Inflammatory macrophage treated with lipopolysaccharide for 4 hours (primary cell): ENCODE measurements at places on chromosomes 2 and 18.

GRCh38 chr2:74525717-74526648 is at the start of gene DQX1:
TSS of gene DQX1 (minus strand) at chr2:74526231. CDS start at chr2:74525729, 502 bp downstream.
- DNase-seq, result peak; percentile 73

- DNase-seq, result no peak
Observed at GRCh38 chr2:40256008-40256407, 195.9 kb downstream of the SLC8A1 start.

- DNase-seq, result no peak
Observed at GRCh38 chr18:67484458-67484857, 32.1 kb downstream of the DSEL start.

GRCh38 chr18:47593744-47594472 is 336.6 kb downstream of the SMAD2 start:
- no peak for DNase-seq

DNA sequence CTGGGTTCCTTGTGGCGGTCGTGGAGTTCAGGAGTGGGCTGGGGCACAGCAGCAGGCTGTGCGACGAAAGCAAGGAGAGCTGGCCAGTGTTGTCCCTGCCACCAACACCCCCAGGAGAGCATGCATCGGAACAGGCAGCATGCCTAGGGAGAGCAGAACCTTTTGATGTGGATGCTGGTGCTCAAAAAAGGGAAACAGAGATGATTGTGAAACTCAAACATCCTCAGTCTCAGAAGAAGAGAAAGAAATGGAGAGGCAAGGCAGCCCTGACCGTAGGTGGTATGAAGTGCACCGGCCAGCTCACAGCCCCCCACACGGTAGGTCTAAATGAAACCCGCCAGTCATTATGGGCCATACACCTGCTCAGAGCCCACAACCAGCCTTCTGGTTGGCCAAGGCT is 253.4 kb downstream of the GBX2 start:
- no peak for DNase-seq

GRCh38 chr2:233011702-233012131 is 1.3 kb downstream of the NGEF start:
- DNase-seq, result no peak

- no peak for DNase-seq
Observed at GRCh38 chr18:652131-652530, 5.3 kb upstream of the TYMS start.

GRCh38 chr18:51614967-51615571 is 417.6 kb upstream of the MEX3C start:
- DNase-seq, result no peak

GRCh38 chr2:213806125-213806726 is 522.0 kb downstream of the SPAG16 start:
- DNase-seq, result peak; percentile 2

DNA sequence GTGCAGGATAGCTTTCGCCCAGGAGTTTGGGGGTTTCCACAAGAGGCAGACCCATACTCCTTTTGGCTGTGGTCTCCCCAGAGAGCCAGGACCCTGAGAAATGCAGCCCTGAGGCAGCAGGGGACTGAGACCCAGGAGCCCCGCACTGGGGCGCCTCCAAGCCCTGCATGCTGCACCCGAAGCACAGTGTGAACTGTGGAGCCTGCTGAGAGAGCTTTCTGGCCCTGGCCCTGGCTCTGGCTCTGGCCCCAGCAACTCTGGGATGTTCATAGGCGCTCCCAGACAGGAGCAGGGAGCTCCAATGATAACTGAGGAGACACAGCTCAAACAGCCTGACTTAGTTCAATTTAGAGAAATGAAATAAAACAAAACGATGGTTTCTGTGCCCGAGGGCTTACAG is 96.4 kb upstream of the TEX51 start:
- no peak for DNase-seq

- DNase-seq, result no peak
Observed at GRCh38 chr18:31040686-31041270, 1.8 kb downstream of the DSC3 start.

DNA sequence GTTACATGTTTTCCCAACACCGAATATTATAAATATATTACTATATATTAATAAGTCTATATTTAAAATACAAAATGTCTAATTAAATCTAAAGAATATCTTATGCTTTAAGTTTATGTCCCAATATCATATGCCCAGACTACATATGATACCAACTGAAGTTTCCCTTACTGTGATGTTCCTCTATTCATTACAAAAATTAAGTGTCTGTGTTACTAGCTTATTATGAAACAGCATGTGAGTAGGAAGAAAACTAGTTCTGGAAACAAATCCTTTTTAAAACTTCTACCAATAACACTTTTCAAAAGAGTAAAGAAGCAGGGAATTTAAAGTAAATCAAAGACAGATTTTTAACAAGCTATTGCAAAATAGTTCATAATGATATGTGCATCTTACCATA is 17.8 kb downstream of the HNRNPLL start:
- peak; percentile 63 for DNase-seq

DNA sequence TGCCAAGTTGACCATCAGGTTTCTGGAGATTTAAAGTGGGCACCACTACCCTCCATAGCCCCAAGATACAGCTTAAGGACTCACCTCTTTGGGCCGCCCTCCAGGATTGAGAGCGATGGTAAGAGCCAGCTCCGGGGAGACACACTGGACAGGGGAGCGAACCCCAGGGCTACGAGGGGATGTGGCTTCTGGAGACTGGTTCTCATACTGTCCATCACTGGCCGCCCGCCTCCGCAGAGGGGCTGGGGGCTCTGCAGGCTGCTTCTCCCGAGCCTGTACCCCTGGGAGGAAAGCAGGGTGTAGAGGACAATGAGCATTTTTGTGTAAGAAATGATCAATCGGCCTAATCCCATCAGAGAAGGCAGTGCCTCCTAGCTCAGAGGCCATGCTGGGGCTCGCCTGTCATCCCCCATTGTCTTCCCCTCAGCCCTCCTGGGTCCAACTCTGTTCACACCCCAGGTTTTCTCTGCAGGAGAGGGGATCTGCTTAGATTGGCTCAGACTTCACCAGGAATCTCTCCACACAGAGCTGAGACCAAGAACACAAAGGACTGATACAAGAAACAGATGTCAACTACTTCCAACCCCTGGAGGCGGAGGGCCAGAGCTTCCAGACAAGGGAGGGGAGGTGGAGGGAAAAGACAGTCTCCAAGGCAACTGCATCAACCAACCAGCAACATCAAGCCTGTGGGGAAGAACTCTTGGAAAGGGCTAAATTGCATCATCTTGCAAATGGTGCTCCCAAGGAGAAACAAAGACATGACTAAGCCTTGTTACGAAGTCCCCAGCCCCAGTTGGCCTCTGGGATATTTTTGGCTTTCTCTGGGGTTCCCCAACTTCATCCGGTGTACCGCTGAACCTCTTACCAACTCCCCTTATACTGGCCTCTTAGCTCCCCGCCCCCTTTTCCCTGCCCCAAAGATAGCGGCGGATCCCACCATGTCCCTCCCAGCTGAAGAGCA is 166.6 kb downstream of the TNS1 start:
- peak; percentile 64 for DNase-seq

DNA sequence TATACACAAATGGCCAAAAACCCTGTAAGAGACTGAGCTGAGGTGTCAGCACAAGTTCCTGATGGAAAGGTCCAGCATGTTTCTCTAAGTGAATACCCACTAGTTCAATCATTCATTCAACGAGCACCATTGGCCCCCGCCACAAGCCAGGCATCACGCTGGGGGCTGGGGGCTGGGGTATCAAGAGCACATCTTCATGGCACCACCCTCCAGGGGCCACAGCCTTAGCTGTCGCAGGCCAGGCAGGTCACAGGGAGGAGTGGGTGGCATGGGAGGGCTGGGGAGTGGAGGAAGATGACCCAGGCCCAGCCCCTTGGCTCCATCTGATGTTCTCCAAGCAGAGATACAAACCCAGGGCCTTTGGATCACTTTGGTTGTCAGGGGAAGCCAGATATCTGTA is 97.9 kb downstream of the ACKR3 start:
- no peak for DNase-seq
